ENCODE measurements at places on chromosomes 5 and 9. TPM values are rescaled to one million over a fixed set of nuclear protein-coding genes. Genes with fewer than 3 reads are reported as not detected.

The ANKRD31 gene
- total RNA-seq: 0.05 TPM

- no peak for DNase-seq
Observed at GRCh38 chr5:14353726-14354474, 210.8 kb downstream of the TRIO start.

- no peak for DNase-seq
Observed at GRCh38 chr5:171541341-171541776, 121.9 kb downstream of the FGF18 start.

DNA sequence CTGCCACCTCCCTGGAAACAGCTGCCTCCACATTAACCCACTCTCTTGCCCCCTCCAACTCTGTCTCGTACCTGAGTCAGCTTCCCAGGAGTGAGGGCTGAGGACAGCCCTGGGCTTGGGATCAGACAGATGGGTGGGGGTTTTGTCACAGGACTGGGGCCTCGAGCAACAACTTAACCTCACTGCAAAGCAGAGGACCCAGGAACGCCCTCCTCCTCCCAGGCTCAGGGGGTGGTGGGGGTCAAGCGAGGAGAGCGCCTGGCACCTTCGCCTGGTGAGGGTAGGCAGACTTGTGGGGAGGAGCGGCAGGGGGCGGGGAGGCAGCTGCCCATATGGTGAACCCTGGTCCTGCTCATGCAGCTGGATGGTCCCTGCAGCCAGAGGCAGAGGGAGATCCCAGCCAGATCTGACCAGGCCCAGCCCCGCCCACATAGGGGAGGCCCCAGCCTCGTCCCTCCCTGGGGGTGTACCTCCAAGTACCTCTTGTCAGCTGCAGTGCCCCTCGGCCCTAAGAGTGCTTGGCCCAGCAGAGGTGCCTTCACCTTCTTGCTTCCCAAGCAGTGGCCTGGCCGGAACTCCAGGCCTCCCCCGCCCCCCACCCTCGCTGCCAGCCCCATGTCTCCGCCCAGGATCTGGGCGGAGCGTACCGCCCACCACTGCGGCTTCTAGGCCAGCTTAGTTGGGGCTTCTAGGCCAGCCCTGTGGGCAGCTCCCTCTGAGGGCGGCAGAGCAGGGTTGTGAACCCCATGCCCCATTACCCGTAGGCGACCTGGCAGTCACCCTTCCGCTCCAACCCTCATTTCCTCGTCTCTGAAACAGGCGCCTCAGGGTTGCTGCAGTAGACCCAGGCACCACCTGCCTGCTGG, at the start of gene SARDH:
TSS of gene SARDH (minus strand) at position 579 of the 866 bp plus-strand sequence. CDS start 4,179 bp downstream, outside the sequence.
- DNase-seq: peak; percentile 49

DNA sequence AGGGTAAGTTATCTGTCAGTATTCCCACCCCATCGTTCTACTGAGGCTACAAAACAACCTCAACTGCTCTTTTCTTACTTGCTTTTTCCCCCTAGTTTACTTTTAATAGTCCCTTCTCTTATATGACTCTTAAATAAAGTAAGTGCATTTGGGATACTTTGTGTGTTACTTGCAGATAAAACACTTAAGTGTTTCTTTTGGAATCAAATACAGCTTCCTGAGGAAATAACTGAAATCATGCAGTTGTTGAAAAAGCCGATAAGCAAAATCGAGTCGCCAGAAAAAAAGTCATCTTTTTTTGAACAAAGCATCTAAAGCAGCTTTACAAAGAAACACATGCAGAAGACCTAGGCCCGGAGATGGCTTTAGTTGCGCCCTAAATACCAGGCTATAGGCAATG, 53.5 kb upstream of the EPB41L4A start:
- DNase-seq: no peak
